Stimulated activated CD8-positive, alpha-beta memory T cell treated with anti-CD3 and anti-CD28 coated beads, Interleukin-2, amount 100 ng/mL, for 1 hour (primary cell): ENCODE measurements at places on chromosomes 3 and 15.

DNA sequence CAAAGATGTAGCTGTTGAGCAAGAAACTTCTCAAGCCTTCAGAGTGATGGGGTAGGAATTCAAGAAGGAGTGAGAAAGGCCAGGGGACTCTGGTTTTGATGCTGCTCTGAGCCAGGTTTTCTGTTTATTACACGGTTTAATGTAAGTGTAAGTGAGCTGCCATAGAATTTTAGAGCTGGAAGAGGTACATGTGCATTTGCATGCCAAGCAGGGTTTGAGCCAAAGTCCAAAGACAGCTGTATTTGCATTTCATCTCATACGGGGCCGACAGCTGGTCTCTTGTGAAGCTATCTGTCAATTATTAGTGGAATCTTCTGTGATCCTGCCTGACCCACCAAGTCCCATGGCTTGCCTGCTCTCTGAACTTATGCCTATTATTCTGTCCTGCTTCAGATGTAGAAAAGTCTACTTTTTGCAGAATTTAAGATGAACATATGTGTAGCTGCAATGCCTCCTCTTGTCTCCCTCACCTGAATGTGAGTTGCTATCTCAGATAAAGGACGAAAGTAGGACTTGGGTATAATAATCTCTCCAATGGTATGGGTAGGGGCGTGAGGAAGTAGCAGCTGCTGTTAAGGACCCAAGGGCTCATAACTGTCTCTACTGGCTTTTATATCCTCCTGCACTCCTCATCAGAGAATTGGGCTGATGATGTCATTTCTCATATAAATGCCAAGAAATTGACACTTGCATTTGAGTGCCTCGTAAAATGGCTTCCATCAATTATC, 160.0 kb downstream of the SQOR start:
- DNase-seq, result no peak

GRCh38 chr3:127682561-127682960, 9.8 kb downstream of the ABTB1 start:
- DNase-seq, result no peak

DNA sequence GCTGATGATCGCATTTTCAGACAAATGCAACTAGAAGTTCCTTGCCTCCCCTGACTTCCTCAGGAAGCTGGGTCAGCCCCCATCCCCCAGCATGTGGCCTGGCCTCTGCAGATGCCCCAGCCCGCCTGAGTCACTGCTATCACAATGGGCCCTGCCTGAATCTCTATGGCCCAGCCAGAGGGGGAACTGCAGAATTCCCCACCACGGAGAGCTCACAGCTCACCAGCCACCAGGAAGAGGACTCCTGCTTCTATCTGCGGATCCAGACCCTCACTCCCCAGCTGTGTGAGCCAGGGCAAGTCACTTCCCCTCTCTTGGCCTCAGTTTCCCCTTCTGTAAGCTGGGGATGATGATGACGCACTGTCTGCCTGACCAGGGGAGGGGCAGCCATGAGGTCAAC, 6.9 kb downstream of the PLXND1 start:
- DNase-seq, result no peak

- no peak for DNase-seq
Observed at GRCh38 chr3:44184319-44184953, 57.2 kb upstream of the TOPAZ1 start.

DNA sequence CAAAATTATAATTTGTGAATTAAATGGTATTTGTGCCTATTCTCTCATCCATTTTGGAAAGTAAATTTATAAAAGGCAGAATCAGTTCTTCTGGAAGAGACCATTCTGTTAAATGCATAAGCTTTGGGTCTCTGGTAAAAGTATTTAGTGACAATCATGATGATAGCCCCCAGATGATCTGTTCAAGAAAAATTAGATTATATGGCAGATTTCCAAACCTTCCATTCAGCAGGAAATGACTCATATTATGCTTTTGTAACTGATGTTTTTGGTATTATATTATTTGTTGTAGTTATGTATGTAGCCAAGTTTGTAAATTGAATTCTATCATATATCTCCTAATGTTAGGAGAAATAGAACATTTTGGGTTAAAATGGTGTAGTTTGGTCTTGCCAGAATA, 340.8 kb upstream of the DPH6 start:
- no peak for DNase-seq

DNA sequence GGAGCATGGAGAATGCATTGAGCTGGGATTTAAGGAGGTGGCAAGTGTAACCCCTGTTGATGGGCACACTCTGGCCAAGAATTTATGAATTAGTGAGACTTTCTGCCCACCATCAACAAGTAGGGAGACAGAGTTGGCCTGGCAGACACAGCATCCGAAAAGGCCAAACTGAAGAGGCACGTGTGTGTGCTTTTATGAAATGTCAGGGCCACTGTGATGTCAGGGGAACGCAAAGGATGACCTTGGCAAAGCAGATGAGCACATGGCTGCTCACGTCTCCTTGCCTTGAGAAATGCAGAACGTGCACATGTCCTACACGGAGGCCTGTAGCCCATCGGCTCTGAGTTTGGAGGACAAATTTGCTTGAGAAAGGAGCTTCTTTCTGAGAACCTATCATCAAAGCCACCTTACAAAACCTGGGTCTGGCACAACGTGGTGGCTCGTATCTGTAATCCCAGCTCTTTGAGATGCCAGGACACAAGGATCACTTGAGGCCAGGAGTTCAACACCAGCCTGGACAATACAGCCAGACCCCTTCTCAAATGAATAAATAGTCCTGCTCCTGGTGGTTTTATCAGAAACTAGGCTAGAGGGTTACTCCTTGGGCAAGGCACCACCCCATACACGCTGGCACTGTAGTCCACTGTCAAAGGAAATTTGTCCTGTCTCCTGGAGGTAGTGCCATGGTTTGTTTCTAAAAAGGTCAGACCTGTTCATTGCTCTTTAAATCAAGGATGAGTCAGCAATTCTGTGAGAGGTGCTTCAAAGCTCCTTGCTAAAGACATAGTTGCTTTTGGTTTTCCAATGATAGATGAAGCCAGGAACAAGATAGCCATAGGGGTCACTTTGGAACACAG, 941 bp upstream of the SH3BP5 start:
- DNase-seq, result no peak

DNA sequence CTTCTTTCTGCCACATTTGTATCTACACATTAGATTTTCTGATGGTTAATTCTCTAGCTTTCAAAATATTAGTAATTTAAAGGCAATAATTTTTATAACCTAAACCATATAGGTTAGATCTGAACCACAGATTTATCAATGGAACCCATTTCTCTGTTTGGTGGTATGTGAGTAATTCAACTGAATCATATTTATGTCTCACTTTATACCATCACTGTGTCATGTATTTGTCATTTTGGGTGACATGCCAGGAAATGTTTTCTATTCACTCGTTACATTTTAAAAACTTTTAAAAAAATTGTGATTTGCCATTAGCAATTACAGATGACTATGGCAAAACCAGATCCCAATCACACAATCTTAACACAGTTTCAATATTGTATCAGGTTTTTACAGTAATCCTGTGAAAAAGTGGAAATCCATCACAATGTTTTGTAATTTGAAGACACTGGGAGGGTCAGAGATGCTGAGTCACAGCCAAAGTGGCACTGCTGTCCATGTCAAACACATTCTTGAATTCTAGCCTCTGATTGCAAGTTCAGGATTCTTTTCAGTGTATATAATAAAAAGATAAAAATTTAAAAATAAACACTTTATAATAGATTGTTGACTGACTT, 356.0 kb upstream of the RBMS3 start:
- DNase-seq, result no peak
